ENCODE measurements at places on chromosomes 16 and 17.

- DNase-seq = no peak
These were observed 18.5 kb upstream of the DNAJA2 start for GRCh38 chr16:46991729-46992704.

DNA sequence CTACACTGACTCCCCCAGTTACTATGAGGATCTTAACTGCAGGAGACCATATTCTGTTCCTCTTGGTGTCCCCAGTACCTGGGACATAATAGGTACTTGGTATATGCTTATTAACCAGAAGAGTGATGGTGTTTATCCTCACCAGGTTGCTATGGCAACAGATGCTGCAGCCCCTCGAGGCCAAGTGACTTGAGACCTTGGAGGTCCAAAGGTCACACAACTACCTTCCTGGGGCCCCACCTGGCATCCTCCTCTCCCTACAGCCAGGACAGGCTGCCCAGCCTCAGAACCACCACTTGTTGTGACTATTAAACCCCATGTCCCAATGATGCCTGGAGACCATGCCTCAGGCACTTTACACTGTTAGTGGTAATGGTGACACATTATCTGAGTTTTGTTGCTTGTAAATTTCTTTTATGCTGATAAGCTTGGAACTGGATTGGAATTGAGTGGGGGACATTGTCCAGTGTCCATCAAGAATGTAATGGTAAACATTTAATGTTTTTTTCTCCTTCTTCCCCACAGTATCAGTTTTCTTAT, 189.4 kb downstream of the CCDC182 start:
- no peak for DNase-seq

DNA sequence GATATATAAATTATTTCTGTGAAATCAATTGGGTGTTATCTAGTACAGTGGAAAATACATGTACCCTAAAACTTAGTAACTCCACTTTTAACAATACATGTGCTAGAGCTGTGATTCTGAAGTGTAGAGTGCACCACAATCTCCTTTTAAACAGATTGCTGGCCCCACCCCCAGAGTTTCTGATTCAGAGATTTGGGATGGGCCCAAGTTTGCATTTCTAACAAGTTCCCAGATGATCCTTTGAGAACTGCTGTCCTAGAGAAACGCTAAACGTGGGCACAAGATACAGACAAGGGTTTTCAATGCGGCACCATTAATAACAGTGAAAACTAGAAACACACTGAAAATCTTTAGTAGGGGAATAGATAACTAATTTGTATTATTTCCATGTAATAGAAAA, 49.2 kb downstream of the NXPH3 start:
- no peak for DNase-seq

GRCh38 chr17:42997390-42997983, 732 bp upstream of the RPL27 start:
- DNase-seq = no peak

GRCh38 chr17:41211845-41212466, 14.5 kb upstream of the KRTAP9-2 start:
- no peak for DNase-seq

DNA sequence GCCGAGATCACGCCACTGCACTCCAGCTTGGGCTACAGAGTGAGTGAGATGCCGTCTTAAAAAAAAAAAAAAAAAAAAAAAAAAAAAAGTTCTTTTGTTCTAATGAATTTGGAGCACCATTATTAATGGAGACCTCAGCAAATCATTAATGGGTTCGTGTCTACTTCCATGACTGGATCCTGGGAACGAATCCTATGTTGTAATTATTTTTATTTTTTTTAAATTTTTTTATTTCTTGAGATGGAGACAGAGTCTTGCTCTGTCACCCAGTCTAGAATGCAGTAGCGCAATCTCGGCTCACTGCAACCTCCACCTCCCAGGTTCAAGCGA, 30.7 kb downstream of the SPOP start:
- DNase-seq = no peak

DNA sequence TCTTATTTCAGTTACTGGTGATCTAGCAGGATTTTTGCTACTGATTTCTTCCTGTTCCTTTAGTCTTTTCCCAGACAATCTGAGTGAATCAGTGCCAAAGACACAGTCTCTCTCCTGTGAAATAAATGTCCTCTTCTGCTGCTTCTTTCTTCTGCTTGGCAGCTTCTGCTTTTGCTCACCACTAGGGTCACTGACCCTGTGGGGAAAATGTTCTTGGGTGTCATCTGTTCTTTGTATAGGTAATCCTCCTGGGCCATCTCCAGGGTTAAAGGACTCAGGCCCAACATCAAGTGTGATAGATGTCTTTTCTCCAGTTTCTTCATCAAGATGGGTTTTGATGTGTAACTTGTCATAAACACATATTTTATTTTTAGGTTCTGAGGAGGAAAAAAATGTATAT, 5.2 kb downstream of the PALB2 start:
- no peak for DNase-seq

DNA sequence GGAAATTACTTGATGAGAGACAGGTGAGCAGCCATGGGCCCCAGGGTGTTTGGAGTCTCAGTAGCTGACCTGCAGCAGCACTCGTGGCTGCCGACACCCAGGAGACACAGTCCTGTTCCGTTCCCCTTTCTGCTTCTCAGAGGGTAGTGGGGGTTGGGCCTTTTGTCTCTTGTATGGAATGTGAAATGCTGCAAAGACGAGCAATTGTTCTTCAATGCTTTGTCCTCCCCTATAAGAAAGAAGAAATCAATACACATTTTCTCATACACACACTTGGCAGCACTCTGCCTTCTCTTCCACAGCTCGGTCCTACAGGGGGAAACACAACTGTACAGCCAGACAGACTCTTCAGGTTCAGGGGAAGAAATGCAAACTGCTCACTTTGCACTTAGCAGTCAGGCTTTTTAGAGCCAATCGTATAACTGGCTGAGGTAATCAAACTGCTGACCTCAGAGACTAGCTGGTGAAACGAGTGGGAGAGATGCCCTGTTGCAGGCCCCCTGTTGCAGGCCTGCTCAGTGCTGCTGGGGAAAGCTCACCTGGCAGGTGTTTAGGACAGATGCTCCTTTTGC, 96.7 kb downstream of the AATF start:
- no peak for DNase-seq

Data from activated naive CD4-positive, alpha-beta T cell treated with Interleukin-2 at 50 U/mL for 16 hours (primary cell).